ENCODE measurements at places on chromosomes 4 and X.

DNA sequence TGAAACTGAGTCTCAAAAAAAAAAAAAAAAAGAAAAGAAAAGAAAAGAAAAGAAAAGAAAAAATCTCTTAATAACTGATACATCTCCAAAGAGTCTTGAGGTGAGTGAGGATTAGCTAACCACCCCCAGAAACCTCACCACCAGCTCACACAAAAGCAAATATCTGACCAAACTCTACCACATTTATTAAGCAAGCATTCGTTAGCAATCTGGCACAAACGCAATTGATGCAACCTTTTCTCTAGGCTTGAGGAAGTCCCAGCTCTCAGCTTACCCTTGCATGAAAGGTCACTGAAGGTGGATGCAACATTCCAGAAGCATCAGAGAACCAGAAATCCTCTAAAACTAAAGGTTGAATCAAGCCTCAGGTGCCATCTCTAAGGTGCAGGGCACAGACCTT, 231.9 kb upstream of the BCOR start:
- no peak for DNase-seq

- no peak for DNase-seq
These were observed 78.8 kb downstream of the PHEX start for GRCh38 chrX:22110729-22111494.

DNA sequence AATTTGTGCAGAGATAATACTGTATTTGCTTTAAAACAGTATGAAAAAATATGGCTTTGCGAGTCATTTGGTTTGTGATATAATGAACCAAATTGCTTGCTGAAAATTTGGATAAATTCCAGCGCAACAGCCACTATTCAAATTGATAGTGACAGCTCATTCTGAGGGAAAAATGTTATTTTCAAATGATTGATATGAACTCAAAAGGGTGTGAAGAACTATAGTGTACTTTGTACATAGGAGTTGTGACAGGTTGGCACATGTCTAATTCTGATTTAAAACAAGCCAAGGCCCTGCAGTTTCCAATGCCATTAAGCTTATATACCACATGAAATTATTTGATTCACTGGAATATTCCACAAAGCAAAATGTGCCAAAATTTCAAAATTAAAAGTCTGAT, 1628.9 kb upstream of the AGA start:
- DNase-seq: no peak

- no peak for DNase-seq
These were observed 32.0 kb downstream of the SPARCL1 start for GRCh38 chr4:87497159-87497558.

- DNase-seq: peak; percentile 61
These were observed 490.6 kb downstream of the IL15 start for GRCh38 chr4:142126890-142127497.

GRCh38 chr4:187767687-187768086, 227.9 kb upstream of the ZFP42 start:
- no peak for DNase-seq

DNA sequence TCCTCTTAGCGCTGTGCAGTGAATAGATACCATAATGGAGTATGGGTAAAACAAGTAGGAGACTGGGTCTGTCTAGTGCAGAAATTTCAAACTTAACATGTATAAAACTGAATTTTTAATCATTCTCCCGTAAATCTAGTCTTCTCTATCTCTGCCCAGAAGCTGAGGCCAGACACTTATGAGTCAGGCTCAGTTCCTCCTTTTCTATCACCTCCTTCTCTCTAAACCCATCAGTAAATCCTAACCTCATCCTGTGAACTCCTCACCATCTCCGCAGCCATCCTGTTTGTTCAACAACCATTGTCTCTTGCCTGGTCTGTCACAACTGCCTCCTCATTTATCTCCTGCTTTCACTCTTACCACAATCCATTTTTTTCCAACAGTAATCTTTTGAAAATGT, 19.8 kb upstream of the SGMS2 start:
- no peak for DNase-seq

- no peak for DNase-seq
These were observed 280.3 kb downstream of the INPP4B start for GRCh38 chr4:142565771-142566170.

DNA sequence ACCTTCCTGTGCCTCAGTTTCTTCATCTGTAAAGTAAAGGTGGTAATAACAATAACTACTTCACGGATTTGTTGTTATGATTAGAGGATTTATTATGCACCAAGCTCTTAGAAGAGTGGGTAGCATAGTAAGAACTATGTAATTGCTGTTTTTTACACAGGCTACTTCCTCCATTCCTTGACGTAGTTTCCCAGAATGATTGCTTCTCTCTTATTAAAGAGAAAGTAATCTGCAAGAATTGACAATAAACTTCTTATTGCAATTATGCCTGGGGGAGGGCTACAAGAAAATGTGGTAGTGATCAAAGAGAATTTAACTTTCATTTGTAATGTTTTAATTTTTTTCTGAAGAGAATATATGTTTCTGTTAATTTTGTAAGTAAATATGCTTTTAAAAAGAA, 238.7 kb downstream of the GASK1B start:
- DNase-seq: no peak

DNA sequence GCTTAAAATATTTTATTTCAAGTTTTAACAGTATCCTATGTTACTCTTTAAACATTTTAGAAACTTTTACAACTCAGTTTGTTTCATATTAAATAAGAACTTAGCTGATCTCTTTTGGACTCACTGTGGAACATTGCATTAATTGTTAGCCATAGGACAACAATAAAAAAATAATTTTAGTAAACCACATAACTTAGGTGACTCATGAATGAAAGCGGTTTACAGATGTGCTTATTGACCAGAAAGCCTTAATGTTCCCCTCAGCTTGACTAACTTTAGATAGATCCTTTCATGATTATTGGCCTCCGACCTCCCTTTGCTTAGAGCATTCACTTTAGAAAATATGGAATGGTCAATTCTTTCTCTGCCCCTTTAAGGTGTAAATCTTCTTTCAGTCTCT, 783.5 kb upstream of the MAGEB2 start:
- DNase-seq: no peak

- peak; percentile 47 for DNase-seq
These were observed 60.0 kb upstream of the BANK1 start for GRCh38 chr4:101730291-101731117.

DNA sequence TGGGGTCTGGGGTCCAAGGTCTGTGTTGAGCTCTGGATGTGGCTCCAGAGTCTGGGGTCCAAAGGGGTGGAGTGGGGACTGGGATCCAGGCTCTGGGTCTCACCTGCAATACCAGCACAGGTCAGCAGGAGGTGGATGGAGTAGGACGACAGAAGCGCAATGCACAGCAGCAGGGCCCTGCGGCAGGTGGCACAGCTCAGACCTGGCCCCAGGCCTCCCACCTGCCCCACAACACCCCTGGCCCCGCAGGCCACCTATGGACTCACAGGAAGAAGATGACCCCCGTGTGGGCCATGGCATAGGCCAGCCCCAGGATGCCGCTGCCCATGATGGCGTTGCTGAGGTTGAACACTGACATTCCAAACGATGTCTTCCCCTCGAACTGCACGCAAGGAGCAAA, 3.4 kb downstream of the SLC38A5 start:
- DNase-seq: no peak

- DNase-seq: peak; percentile 33
These were observed 239.4 kb upstream of the STK26 start for GRCh38 chrX:131783555-131784308.

- DNase-seq: peak; percentile 66
These were observed 478 bp upstream of the PLXNA3 start for GRCh38 chrX:154457491-154458115.

DNA sequence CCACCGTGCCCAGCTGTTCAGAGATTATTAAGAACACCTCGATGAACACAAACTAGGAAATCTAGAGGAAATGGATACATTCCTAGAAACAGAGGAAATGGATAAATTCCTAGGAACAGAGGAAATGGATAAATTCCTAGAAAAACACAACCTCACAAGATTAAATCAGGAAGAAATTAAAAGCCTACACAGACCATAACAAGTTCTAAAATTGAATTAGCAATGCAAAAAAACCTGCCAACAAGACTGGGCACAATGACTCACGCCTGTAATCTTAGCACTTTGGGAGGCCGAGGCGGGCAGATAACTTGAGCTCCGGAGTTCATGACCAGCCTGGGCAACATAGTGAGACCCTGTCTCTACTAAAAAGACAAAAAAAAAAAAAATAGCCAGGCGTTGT, 13.1 kb upstream of the IDS start:
- no peak for DNase-seq

GRCh38 chr4:7960790-7961655, 21.4 kb upstream of the AFAP1 start:
- no peak for DNase-seq

GRCh38 chr4:4724321-4724720, 135.1 kb upstream of the MSX1 start:
- DNase-seq: no peak

DNA sequence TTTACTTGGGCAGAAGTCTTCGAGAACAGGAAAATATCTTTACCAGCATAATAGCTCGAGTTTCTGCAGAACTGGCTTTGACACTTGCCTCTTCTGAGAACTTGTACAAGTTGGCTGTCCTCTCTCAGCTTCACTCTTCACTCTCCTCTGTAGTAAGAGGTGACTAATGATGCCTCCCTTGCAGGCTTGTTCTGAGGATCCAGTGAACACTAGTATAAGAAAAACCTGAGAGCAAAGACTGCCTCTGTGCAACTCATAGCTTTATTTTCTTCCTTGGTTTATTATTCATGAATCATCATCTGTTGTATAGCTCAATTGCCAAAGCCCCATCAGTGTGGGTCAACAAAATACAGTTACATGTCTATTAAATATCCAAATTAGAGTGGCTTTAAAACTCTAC, 266.7 kb upstream of the CLNK start:
- DNase-seq: no peak

DNA sequence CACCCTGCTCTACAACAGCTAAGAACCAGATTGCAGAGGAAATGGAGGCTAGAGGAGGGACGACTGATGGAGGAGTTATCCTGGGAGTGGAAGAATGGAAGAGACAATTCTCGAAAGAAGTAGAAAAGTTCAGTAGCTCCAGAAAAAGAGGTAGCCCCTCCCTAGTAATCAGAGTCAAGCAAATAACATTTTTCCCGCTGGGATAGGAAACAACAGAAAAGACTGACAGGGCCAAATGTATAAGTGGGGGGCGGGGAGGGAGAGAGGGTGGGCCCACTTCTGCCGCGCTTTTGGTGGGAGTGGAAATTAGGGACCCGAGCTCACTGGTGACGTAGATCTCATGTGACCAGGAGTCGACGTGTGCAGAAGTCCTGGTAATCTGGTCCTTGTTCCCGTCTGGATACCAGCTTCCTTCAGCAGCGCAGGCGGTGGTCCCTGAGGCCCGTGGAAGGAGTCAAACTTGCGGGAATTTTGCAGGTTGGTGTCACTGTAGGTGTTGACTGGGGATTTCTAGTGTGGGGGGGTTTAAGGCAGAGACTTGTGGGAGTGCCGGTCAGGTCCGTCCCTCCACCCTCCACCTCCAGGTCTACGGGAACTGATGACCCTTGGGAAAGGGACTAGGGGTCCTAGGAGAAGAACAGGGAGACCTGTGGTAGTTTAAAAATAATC, at the start of gene TCEAL9:
Gene TCEAL9 (plus strand): TSS at position 377 of the 669 bp plus-strand sequence. CDS start 1,179 bp downstream, outside the sequence.
- DNase-seq: peak; percentile 77

DNA sequence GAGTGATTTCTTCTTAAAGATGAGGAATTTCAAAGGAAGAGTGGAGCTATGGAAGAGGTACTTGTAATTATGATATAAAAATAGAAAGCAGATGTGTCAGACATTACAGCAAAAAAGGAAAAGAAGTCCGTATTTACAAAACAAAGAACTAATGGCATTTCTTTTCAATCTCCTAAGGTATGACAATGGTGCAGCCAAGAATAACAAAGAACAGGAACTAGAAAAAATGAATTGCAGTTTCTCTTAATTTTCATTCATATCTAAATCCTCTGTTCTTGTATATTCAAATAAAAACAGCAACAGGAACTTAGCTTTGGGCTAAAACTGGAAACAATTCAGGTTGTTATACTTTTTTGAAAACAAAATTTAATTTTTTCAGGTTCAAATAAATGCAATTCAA, 105.1 kb downstream of the SPRY1 start:
- DNase-seq: no peak

DNA sequence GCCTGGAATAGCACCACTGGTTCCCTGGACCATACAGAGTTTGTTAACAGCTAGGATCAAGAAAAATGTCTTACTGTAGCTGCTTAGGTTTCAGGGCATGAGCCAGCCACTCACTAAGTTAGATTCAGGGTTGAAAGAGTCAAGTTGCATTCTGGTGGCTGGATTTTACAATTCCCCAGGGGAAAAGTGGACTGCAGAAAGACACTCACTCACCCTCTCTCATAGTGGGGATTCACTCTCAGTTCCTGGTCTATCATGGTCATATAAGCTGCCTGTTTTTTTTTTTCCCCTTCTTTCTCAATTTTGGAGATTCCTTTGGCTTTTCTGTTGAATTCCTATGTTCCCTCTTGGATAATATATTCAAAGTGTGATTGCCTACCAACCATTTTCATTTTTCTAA, 744.2 kb upstream of the GRIA3 start:
- DNase-seq: no peak

- no peak for DNase-seq
These were observed 59.7 kb upstream of the RASGEF1B start for GRCh38 chr4:81531410-81531809.

GRCh38 chr4:48369771-48370170, 28.4 kb downstream of the SLAIN2 start:
- DNase-seq: no peak

DNA sequence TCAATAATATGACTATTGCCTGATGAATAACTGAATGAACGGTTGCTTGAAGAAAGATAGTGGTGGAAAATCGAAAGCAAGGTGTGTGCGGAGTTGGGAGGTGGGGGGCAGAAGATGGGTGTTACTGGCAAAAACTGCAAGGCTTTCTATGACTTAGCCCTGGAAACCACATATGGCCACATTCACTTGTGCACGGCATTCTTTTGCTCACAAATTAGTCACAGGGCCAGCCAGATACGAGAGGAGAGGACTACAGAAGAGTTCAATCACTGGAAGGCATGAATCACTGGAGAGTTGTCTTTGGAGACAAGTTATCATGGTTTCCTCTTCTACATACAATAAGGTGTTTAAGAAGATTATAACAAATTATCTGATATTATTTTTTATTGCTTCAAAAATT, 626.5 kb upstream of the CPEB2 start:
- no peak for DNase-seq

DNA sequence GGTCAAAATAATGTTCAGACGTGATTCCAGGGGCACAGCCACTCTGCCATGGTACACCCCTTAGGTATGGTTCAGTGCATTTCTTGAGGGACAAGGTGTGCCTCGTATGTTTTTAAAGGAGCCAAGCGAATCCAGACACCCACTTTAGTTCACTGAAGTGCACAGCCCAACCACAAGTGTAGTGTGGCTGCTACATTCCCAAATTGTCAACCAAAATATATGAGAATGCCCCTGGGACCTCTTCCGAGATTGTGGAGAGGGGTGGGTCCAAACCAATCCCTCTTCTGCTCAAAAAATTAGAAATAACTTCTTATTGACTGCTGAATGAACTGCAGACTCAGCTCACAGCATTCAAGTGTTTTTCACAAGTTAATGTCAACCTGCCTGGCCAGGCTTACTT, 7.4 kb upstream of the BRS3 start:
- DNase-seq: no peak

GRCh38 chrX:13087322-13088155, 43.1 kb upstream of the FAM9C start:
- DNase-seq: no peak

All from NCI-H345 (cell line).